Hepatic stellate cell (primary cell): ENCODE measurements at places on chromosomes 1 and 21.
A peak's percentile ranks its signal among the peaks of the same experiment; 100 is the strongest.

DNA sequence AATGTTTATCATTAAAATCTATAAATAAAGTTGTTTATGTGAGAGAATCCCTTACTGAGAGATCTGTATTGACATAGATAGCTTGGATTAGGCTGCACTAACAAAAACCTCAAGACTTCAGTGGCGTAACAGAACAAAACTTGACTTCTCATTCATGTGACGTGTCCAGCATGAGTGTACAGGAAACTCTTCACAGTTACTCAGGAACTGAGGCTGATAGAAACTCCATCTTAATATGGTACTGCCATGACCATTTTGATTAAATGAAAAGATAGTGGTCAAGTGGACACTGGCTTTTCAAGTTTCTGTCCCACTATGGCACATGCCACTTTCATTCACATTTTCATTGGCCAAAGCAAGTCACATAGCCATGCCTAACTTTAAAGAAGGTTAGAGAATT, 3.7 kb downstream of the ST3GAL3 start:
- DNase-seq = peak; percentile 69

GRCh38 chr21:33767236-33767635, 124.9 kb downstream of the ITSN1 start:
- no peak for DNase-seq

GRCh38 chr1:44721485-44722361, 9.2 kb downstream of the RNU5D-1 start:
- DNase-seq = peak; percentile 69

GRCh38 chr1:243708210-243708609, 141.8 kb downstream of the AKT3 start:
- no peak for DNase-seq

- DNase-seq = no peak
These were observed 43.0 kb downstream of the JAK1 start for GRCh38 chr1:64923294-64923718.

DNA sequence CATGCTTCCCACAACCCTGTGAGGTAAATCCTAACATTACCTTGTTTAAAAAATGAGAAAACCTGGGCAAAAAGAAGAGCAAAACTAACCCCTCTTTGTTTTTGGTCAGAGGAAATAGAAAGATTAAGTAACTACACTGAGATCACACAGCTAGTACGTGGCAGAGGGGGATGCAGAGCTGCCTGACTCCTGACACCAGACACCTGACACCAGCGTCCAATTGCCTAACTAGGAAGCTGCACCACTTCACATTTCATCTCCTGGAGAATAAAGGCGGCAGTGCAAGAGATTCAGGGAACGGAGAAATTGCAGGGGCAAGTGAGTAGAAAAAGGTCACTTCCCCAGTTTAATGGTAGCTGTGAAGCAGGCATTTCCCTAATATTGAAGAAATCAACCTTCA, 229.3 kb upstream of the PTBP2 start:
- no peak for DNase-seq

DNA sequence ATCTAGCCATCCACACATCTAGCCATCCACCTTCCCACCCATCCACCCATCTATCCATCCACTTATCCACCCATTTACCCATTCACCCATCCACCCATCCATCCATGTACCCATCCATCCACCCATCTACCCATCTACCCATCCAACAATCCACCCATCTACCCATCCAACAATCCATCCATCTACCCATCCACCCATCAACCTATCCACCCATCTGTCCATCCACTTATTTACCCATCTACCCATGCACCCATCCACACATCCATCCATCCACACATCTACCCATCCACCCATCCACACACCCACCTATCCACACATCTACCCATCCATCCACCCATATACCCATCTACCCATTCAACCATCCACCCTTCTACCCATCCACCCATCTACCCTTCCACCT, 238.4 kb downstream of the DYRK1A start:
- DNase-seq = no peak

GRCh38 chr21:45580576-45581321, 38.5 kb upstream of the SLC19A1 start:
- DNase-seq = no peak

- DNase-seq = no peak
These were observed 44.2 kb downstream of the ARHGEF11 start for GRCh38 chr1:157001304-157001703.

- DNase-seq = no peak
These were observed 102.7 kb downstream of the ADARB1 start for GRCh38 chr21:45177039-45177438.

GRCh38 chr1:53868565-53868964, 21.0 kb downstream of the YIPF1 start:
- DNase-seq = no peak

DNA sequence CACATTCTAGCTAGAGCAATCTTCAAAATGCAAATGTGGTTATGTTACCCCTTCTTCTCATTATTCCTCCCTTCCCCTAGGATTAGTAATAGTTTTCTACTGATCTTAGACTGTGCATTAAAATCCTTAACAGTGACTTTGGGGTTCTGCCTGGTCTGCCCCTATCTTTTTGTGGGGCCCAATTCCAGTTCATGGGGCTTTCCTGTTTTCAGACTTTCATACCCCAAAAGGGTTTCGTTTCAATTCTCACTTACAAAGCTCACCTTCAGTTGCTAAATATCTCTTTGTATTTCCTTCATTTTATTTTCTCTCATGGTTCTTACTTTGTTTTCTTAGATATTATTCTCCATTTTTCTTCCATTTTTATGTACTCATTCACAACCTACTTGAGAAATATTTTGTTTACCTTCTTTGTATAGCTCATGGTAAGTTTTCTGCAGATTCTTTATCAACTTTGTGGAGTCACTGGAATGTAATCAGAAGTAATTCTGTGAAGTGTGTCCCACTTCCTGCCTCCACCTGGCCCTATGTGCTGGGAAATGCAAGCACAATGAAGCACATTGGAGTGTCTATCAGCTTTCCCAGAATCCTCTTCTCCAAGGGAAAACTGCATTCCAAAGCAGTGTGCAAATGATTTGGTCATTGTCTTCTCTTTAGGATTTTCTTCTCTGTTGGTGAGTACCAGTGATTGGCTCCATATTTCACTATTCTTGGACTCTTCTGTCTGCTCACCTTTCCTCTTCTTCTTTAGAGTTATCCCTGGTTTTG, 350.2 kb downstream of the ZNF326 start:
- DNase-seq = no peak

DNA sequence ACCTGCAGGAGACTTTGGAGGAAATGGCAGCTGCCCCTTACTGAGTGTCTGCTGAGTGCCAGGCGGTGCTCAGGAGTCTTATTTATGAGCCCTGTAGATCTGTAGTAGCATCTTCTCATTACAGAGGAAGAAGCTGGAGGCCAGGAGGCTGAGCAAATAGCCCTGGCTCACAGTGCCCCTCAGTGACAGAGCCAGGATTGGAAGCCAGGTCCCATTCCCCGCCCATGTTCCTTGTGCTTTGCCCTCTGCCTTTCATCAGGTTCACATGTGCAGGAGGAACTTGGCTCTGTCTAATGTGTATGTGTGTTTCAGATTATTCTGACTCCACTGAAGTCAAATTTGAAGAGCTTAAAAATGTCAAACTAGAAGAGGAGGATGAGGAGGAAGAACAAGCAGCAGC, 21.2 kb downstream of the KDM4A start:
- DNase-seq = no peak
